CD4-positive, alpha-beta T cell treated with Interferon gamma for 1 hour (primary cell): ENCODE measurements at places on chromosomes 2 and 18.

- DNase-seq, result no peak
These were observed 257.7 kb upstream of the UBE2E3 start for GRCh38 chr2:180722551-180723239.

GRCh38 chr18:12336887-12337286, 28.8 kb downstream of the TUBB6 start:
- no peak for DNase-seq

- no peak for DNase-seq
These were observed 526.2 kb downstream of the IRS1 start for GRCh38 chr2:226273440-226273839.

- DNase-seq, result no peak
These were observed 70.3 kb downstream of the TPO start for GRCh38 chr2:1483551-1483950.

- no peak for DNase-seq
These were observed 24.5 kb upstream of the RAPGEF4 start for GRCh38 chr2:172711110-172711509.

GRCh38 chr18:76307293-76307690, 187.8 kb downstream of the ZNF516 start:
- DNase-seq, result no peak

GRCh38 chr2:5937851-5938565, 245.8 kb downstream of the SOX11 start:
- no peak for DNase-seq

DNA sequence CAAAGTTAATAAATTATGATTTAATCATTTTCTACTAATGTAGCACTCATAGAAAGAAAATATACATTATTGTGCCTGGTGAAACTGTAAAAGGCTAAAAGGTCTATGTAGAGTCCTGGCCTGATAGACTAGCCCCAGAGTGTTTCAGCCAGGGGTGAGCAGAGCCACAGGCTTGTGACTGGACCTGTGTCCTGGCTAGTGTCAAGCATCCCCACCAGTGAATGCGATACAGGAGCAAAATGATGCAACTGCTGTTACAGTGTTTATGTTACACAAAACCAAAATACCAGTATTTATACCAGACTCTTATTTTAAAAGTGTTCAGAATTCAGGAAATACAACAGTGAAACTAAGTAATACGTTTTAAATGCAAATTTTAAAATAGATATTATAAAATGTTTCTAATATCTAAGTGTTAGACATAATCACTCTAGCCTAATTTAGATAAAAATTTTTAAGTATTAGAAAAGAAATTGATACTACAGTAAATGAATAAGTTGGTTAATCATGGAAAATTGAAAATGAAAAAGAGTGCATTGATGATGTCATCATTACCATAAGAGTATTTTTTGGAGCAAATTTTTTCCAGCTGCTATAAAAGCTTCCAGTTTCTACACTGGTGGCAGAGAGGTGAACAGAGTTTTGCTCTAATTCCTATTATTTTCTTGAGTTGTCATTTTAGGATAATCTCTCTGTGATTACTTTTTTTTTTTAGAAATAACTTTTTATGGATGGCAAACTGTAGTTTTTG, 6.2 kb upstream of the TSPYL6 start:
- no peak for DNase-seq

- no peak for DNase-seq
These were observed 38.2 kb upstream of the CNGA3 start for GRCh38 chr2:98308068-98308467.

- no peak for DNase-seq
These were observed 94.9 kb downstream of the HS1BP3 start for GRCh38 chr2:20555954-20556353.

- no peak for DNase-seq
These were observed 792.2 kb downstream of the EPHA4 start for GRCh38 chr2:220779931-220780330.

GRCh38 chr2:26846334-26847306, 1.3 kb upstream of the DPYSL5 start:
- peak; percentile 44 for DNase-seq

DNA sequence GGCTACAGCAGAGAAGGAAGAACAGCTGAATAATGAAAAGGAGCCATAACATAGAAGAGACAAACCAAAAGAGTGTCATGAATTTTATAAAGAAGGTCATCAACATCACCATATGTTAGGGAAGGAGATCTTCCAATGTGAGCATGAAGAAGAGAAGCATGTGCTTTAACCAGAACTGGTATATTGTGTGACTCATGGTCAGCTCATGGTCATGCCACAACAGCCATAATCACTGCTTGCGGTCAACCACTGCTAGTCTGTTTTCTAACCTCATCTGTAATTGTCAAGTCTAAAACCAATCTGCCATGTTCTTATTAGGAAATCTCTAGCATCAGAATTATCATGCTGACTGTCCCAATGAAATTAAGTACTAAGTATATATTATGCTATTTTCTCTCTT, 204.1 kb upstream of the VRK2 start:
- no peak for DNase-seq

DNA sequence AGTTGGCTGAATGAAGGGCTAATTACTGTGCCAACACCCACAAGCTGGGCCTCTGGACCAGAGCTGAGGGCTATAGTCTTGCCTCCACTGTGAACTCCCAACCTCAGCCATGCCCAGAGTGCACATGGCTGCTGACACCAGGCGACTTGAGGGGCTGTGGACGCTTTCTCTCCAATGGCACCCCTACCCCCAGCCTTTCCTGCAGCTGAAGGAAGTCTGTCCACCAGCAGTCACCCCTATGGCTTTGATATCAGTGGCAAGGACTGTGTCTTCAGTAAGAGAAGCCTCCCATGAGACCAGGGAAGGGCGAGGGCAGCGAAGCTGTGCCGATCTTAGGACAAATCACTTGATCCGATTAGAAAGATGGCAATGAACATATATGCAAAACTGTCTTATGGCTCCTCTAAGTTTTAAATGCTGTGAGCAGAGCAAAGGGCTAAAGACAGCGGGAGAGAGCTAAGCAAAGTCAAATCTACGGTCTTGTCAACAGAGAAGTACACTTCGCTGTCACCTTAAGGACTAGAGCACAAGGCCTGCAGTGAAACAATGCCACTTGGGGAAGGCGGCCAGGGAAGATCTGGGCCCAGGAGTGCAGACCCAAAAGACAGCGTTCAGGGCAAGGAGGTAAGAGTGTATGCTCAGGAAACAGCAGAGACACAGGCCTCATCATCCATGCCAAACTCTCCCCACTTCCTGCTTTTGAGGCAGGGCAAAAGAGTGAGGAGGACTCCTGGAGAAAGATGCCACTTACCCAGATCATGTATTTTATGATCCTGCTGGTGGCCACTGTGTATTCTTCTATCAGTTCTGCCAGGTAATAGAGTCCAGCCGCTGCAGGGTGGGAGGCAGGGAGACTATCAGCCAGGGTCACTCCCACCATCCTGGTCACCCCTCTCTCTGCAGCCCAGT, 1.5 kb downstream of the TEX261 start:
- DNase-seq, result no peak

DNA sequence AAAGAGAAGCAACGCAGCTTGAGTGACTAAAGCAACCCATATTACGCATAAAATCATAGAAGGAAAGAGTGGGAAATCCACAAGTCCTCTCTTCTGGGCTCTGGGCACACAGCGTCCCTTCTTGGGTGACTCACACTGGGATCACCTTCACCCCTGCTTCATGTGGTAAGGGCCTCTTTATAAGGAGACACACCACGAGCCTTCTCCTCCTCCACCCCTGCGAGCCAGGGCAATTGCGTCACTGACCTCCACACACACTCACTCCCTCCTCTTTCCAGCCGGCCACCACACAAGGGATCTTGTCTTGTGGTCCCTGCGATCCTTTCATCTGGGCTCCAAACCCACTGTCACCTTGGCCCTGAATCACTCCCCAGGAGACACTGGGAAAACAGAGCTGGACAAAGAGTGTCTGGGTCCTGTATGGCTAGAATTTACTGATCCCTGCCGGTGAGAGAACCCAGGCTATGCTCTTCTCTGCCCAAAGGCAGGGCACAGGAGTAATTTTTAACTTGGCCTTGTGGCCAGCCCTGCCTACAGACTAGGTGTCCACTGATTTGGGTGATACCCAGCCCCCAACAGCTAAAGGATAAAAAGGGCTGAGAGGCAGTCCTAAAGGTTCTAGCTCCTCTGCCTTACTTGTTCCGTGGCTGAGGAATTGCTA, 35.3 kb downstream of the NHEJ1 start:
- no peak for DNase-seq

- no peak for DNase-seq
These were observed 102.9 kb upstream of the CCDC195 start for GRCh38 chr2:224819075-224819474.

- no peak for DNase-seq
These were observed 5.0 kb downstream of the ACTR2 start for GRCh38 chr2:65232636-65233035.

DNA sequence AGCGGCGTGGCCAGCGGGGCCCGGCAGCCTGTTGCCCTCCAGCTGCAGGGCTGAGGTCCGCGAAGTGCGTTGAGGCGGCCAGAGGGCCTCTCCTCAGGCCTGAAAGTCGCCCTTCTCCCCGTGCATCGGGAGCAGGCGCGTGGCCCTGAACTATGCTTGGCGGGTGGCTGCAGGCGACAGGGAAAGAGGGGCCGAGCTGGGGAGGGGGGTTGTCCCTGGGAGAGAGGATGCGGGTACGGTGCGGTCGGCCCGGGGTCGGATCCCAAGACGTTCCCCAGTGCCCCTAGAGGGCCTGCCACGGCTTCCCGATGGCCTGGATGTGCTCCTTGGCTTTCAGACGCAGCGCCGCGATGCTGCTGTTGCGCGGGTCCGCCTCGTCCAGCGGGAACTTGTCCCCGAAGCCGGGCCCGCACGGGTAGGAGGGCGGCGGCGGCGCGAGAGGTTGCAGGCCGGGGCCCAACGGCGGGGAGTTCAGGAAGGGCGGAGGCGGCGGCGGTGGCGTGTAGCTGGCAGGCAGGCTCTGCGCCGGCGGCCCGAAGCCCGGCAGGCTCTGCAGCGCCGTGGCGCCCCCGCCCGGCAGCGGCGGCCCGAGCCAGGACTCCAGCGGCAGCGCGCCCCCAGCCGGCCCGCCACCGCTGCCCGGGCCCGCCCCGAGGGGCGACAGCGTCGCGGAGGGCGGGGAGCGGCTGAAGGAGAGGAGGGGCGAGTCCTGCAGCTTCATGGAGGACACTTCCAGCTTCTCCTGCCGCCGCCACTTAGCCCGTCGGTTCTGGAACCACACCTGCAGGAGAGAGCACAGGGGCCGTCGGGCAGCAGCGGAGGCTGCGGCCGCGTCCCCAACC, 4.3 kb downstream of the RAX start:
- DNase-seq, result no peak

DNA sequence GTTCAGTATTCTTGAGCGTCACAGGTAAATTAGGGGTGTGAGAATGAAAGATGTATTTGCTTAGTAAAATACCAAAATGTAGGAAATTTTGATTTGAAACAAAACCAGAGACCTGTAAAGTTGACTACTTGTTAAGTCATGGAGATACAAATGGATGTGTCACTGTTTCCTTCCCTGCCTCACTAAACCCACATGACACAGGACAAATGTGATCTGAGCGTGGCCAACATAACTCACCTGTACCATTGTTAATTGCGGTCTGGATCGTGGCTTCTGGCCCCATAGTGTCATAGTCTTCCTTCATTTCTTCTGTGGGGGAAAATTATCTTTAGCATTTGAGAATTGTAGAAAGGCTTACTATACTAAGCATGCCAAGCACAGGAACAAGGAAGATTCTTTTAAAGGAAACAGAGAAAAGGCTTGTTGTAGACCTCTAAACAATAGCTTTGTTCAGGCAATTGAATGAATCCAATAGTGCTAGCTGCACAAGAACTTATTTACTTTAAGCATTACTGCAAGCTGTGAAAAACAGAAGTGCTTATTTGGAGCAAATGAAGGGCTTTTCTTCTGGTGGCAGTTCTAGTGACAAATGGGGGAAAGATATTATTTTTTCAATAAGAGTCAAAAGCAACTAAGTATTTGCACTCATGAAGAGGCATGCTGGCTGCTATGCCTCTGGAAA, 95.2 kb downstream of the ZEB2 start:
- DNase-seq, result no peak

DNA sequence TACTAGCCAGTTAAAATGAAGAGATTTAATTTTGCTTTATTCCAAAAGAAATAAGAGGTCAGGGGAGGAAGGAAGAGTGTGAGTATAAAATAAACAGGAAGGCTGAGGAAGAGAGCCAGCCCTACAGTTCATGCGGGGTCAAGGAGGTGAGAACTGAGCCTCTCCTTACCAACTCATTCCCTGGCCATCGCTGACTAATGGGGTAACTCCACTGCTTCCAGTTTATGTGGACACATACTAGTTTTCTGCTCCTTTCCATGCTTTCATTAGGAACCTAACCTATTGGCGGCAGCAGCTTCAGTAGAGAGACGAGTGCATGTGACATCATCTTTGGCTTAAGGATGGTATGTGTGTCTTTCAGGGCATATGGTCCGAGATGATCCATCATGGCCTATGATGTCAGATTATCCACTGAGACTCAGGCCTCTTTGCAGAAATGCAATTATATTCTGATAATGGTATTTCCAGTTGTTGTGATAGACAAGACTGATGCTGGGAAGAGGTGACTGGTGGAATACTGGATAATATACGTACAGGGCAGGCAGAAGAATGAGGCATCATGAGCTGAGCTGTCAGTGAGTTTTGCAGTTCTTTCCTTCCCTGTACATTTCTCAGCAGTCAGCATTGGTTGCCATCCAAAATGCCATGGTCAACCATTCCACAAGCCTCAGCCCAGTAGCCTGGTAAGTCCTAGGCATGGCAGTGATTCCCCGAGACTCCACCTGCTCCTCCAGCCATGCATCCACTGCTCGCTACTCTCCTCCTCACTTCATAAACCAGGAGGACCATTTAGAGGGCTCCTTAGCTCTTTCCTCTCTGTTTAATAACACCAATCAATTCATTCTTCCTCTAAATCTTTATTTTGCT, 184.6 kb upstream of the OSR1 start:
- no peak for DNase-seq

DNA sequence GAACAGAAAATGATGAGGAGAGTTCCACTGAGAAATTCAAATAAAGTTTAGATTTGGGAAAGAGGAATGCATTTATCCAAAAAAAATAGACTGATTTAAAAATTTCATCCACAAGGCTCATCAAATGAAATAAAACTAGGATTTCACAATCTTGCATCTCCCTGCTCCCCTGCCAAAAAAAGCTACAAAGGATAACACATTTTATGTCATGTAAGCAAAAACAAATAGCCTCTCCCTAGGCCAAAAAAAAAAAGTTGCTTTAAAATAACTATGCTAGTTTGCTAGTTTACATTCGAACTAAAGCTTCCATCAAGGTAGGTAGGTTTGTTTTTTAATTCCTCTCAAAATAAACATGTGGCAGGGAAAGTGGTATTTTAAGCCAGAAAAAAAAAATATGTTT, 465.5 kb upstream of the ID2 start:
- no peak for DNase-seq

- peak; percentile 6 for DNase-seq
These were observed 117.6 kb upstream of the FOSL2 start for GRCh38 chr2:28274911-28275685.

DNA sequence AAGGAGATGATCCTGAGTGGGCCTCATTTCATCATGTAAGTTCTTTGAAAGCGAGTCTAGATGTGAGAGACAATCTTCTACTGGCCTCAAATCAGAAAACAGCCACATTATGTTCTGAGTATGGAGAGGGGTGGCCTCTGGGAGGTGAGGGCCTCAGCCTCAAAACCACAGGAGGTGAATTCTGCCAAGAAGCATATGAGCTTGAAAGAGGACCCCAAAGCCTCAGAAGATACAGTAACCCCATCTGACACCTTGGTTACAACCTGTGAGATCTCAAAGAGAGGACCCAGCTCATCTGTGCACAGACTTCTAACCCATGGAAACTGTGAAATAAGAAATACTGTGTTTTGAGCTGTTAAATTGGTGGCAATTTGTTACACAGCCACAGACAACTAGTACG, 200.1 kb downstream of the ARHGAP15 start:
- no peak for DNase-seq

- DNase-seq, result no peak
These were observed 73.6 kb upstream of the NXPH2 start for GRCh38 chr2:138853761-138854160.
